ENCODE measurements at places on chromosomes 1 and 21.

DNA sequence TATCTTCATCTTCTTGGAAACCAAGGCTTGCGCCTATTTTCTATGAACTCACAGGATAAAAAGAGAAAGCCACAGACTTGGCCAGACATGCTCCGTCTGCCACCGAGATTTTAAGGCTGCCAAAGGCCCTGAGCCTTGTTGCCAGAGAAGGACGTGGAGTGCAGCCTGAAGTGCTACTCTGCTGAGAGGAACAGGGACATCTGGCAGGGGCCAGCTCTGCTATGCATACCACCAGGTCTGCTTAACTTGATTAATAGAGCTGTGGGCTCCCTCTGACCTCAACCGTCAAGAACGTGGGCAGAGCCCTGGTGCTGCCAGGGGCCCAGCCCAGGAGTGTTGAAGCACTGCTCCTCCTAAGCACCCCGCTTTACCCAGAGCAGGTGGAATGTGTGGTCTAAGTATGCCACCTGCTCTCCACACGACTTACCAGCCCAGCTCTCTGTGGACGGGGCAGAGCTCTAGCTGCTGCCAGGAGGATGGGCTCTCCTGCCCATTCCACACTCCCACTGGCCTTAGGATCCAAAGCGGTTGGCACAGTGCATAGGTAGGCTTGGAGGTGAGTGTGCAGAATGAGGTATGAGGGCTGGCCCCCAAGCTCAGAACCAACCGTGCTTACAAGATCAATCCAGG, 10.6 kb downstream of the HCRTR1 start:
- no peak for DNase-seq

DNA sequence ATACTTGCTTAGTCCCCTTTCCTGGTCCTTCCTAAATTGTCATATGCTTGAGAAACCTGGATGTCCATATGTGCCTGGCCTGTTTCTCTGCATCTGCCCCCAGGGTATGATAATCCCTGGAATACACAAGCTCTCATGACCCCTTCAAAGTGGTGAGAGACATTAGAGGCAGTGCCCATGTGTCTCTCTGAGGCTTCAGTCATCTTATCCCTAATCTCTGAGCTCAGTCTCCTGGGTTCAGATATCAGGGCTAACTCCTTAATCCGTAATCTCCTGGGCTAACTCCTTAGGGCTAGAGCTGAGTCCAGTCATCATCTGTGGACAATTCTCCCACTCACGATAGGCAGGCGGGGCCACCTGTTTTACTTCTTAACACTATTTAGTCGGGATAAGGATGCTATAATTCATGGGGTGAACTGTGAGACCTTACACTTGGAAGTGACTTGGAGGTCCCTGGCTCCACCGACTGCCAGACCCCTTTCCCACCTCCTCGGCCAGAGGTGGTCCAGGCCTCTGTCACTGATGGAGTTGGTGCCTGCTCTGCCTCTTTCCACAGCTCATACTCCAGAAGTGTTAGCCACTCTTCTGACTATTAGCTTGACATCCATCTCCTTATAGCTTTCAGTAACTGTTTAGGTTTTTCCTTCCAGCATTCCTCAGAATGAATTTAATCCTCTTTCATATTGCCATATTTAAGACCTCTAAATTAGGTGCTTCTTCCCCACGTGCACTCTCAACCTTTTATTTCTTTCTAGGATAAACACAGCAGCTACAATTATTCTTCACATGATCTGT, 22.7 kb downstream of the CCN1 start:
- no peak for DNase-seq

GRCh38 chr1:218478336-218478735, 133.2 kb downstream of the TGFB2 start:
- no peak for DNase-seq

DNA sequence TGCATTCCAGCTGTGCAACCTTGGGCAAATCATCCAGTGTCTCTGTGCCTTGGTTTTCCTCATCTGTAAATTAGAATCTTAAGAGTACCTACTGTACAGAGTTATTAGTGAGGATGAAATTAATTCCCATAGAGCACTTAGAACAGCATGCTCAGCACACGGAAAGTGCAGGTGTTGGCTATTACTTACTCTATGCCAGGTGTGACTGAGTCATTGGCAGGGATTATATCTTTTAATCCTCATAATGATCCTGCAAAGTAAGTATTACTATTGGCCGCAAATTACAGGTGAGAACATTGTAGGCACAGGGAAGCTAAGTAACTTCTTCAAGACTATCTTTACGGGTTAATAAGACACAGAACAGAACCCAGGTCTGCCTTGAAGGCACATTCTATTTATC, 6.3 kb upstream of the UBE2U start:
- no peak for DNase-seq

GRCh38 chr1:204272505-204272904, 58.7 kb upstream of the GOLT1A start:
- no peak for DNase-seq

DNA sequence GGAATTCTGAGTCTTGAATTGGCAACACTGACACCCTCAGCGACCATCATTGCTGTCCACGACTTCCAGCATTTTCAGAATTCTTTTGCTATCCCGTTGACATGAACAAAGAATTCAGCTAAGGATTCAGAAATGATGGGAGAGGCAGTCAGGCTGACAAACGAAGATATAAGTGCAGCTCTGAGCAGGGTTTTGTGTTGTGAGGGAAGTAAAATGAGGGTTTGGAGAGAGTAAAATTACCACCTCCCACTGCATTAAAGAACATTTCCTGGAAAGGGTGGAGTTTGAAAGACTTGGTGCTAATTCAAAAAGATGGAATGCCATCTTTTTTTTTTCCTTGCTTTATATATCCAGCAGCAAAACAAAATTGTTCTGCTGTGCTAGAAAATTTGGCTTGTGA, 4.9 kb upstream of the ELK4 start:
- DNase-seq, result no peak

DNA sequence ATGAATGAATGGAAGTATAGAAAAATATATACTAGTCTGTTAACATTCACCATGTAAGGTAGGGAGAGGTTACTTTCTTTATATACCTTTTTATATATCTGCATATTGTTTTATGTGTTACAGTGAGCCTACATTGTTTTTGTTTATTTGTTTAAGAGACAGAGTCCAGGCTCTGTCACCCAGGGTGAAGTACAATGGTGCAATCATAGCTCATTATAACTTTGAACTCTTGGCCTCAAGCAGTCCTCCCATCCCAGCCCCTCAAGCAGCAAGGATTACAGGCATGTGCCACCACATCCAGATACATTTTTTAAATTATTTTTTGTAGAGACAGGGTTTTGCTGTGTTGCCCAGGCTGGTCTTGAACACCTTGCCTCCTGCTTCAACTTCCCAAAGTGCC, 7.4 kb upstream of the SCYL3 start:
- no peak for DNase-seq

- no peak for DNase-seq
Measured at GRCh38 chr21:17560377-17561025, 47.7 kb downstream of the CXADR start.

GRCh38 chr1:1024149-1024770, 4.3 kb downstream of the AGRN start:
- no peak for DNase-seq

- no peak for DNase-seq
Measured at GRCh38 chr1:85707267-85707989, 805 bp downstream of the ZNHIT6 start.

GRCh38 chr1:85656256-85656655, 52.0 kb downstream of the ZNHIT6 start:
- no peak for DNase-seq

GRCh38 chr1:214154596-214155292, 126.2 kb upstream of the SMYD2 start:
- DNase-seq, result no peak

DNA sequence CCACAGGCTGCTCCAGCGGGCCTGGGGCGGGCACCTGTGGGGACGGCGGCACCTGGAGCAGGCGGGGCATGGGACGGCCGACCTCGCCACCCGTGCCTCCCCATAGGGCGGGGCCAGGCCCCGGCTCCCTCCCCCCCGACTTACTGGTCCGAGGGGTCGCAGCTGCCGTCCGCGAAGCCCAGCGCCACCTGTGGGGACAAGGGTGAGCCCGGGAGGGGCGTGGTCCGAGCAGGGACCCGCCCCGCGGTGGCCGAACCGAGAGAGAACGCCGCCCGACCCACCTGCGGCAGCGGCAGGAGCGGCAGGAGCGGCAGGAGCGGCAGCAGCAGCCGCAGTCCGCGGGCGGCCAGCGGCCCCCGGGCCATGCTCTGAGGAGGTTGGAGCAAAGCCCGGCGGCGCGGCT, at the start of gene TMEM52:
TSS of gene TMEM52 (minus strand) at position 379 of the 403 bp plus-strand sequence. CDS start at position 365, 14 bp downstream.
- DNase-seq, result no peak

DNA sequence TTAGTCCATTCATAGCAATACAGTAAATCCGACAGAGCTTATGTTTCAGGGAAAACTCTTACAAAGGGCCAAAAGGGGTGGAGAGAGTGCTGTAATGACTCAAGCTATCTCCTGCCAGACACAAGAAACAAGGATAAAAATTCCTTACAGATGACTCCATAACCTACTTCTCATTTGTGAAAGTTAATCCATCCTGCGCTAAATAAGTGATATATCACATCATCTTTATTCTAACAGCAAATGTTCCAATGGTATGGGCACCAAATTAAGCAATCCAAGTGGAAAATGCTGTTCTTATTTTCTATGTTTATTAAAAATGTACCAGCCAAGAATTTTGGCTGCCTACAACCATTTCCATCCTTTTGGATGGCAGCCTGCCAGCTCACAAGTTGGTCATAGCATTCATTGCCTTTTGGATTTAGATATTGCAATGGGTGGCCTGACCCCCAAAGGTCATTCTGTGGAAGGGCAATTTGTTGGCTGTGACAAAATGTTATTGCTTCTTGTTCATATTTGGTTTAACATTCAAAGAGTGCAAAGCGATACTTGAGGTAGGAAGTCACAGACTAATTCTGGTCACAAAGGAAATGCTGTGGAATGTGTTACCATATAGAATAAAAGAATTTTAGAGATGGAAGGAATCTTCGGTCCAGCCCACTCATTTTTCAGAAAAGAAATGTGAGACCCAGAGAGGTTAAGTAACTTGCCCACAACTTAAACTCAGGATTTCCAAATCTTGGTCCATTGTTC, 2.8 kb upstream of the ENAH start:
- DNase-seq, result no peak

DNA sequence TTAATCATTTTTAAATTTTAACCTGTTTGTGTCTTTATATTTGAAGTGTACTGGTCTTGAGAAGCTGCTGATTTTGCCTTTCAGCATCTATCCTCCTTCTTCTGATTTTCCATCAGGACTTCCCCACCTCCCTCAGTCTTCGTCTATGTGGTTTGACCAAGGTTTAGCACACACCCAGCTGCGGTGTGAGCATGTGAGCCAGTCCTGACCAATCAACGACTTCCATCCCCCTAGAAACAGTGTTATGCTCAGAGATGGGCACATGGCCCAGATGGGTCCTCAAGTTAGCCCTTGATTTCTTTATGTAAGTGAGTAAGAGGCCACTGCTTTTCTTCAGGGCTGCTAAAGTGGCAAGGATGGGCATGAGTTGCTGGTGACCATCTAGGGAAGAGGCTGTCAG, 190.8 kb downstream of the MATN1 start:
- DNase-seq, result no peak

GRCh38 chr1:36977731-36978406, 56.4 kb downstream of the GRIK3 start:
- no peak for DNase-seq

- no peak for DNase-seq
Measured at GRCh38 chr1:229947968-229948367, 119.1 kb upstream of the GALNT2 start.

GRCh38 chr1:209446356-209446755, 137.2 kb upstream of the CAMK1G start:
- no peak for DNase-seq

DNA sequence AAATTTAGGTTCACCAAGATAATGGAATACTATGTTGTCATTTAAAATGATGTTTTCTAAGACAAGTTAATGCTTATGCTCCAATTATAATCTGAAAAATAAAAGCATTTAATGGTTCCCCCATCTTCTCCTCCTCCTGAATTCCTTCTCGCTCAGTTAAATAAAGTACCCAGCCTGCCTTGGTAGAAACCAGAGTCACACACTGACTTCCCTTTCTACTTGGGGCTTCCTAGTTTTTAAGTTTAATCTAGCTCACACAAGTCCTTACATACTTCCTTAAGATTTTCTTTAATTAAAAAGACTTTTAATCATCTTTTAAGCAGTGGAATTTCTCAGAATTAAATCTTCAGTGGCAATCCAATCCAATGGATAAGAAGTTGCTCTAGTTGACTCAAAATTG, 32.9 kb downstream of the CD58 start:
- no peak for DNase-seq

- DNase-seq, result peak; percentile 13
Measured at GRCh38 chr1:212967801-212968200, 17.5 kb downstream of the VASH2 start.

GRCh38 chr1:64543831-64544230, 73.9 kb downstream of the CACHD1 start:
- DNase-seq, result no peak

GRCh38 chr1:22629886-22630285, 6.5 kb upstream of the C1QA start:
- no peak for DNase-seq

GRCh38 chr1:162878000-162878596, 17.1 kb upstream of the CCDC190 start:
- DNase-seq, result no peak

DNA sequence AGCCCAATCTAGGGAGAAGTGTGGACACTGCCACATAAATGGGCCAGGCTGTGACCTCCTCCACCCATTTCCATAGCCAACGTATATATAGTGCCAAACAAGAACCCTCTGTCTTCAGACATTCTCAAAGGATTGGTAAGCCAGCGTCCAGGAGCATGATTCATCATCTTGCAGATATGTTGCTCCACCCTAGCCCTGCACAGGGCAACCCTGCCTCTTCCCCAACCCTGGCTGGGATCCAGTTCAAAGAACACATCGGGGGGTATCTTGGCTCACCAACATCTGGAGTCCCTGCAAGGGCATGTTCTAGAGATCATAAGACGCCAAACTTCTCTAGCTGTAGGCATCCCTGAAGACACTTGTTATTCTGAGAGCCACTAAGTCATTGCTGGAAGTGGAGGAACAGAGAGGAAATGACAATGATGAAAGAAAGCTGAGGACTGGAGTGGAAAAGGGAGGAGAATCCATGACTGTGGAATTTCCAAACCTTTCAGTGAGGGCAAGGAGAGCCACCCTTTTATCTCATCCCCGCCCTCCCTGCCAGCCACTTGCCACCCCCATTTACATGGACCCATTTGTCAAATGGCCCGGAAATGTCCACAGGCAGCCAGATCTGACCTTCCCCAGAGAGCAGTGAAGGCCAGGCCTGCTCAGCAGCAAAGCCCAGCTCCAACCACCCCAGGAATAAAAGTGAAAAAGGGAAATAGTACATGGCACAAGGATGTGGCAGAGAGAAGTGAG, 144.1 kb upstream of the CTTNBP2NL start:
- no peak for DNase-seq

GRCh38 chr1:22826604-22827580, 116.3 kb downstream of the EPHB2 start:
- no peak for DNase-seq

- no peak for DNase-seq
Measured at GRCh38 chr1:15454256-15454655, 2.3 kb upstream of the CELA2A start.
